ENCODE measurements at places on chromosomes 7 and 10.

- DNase-seq = no peak
These were observed 20.5 kb downstream of the MNX1 start for GRCh38 chr7:156989766-156990535.

- DNase-seq = no peak
These were observed 7.7 kb upstream of the SRGN start for GRCh38 chr10:69080226-69080625.

- DNase-seq = peak; percentile 56
These were observed at the start of gene MTPN for GRCh38 chr7:135977007-135977741. TSS of gene MTPN (minus strand) at chr7:135977359. CDS start at chr7:135977100, 259 bp downstream.

DNA sequence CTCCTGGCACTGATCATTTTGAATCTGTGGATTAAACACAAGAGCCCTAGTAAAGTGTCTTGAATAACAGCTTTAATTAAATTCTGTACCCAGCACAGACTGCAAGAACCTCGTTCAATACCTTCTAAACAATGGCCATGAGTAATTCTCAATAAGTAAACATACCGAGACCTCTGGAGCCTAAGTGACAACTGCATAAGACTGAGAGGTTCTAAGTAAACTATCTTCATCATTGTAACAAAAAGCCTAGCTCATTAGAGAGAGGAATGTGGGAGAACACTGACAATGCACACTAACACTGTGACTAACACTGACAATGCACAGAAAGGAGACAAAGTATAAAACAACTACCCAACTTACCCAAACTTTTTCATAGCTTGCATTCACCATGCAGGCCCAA lies 117.4 kb downstream of the ELAPOR2 start:
- DNase-seq = no peak

- DNase-seq = no peak
These were observed 214.6 kb upstream of the TMEM72 start for GRCh38 chr10:44696496-44696895.

DNA sequence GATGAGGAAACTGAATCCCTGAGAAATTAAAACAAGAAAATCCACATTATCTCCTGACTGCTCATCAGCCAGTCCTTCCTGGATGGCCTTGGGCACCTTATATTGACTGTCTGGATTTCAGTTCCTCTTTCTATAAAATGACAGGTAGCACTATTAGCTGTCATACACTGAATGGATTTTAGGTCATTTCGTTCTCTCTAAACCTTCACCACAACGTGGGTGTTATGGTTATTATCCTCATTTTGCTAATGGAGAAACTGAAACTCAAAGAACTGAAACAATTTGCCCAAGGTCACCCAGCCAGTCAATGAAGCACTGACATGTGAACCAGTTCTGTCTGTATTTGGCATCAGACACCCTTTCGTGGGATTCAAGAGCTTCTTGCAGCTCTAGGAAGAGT lies 193.8 kb downstream of the CYP26A1 start:
- DNase-seq = peak; percentile 39

- DNase-seq = no peak
These were observed 28.5 kb downstream of the ZMIZ1 start for GRCh38 chr10:79097021-79097872.

DNA sequence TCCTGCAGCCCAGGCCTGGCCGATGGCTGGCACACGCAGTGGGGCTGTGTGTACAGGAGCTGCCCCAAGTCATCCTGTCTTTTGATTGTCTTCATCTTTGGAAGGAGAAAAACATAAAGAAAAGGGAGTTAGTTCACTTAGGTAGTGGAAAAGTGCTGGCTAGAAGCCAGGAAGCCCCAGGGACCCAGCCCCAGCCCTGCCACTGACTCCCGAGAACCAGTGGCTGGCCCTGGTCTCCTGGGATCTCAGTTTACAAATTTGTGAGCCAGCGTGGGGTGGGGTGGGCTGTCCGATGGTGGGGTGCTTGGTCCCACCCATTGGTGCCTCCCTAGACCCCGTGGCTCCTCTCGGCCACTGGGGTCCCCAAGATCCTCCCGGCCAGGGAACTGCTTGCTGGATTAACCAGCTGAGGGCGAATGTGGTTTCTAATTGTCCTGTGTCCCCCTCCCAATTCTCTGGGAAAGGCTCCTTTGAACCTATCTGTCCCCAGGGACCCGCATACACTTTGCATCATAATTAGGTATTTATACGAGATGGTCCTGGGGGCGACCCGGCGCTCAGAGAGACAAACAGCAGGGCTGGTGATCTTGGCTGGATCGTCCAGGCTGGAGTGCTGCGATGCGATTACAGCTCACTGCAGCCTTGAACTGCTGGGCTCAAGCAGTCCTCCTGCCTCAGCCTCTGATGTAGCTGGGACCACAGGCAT lies 16.3 kb upstream of the CHST12 start:
- no peak for DNase-seq

DNA sequence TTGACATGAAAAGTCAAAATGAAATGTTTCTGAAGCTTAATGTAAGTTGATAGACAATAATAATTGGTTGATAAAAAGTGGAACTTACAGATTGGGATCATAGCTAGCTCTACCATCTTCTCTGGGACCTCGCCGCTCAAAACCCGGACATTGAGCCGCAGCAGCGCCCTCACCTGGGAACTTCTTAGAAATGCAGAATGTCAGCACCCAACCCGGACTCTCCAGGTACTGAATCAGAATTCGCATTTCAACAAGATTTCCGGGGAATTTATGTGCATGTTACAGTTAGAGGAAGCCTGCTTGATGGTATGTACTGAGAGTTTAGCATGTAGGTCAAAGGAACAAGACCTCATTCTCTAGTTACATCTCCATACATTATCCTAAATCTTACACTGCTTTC lies 36.7 kb upstream of the ABLIM1 start:
- DNase-seq = peak; percentile 22

DNA sequence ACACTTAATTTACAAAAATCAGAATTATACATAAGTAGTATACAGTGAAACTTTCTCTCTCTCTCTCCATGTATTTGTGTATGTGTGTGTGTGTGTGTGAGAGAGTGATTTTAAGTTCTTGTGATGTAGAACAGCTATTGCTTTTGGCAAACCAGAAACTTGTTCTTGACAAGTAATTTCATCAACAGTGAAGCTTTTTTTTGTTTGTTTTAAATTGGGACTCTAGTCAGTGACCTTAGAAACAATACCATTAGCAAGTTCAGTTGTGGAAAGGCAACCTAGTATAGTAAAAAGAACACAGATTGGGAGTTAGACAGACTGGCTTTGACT lies 319.1 kb downstream of the PTEN start:
- DNase-seq = no peak

DNA sequence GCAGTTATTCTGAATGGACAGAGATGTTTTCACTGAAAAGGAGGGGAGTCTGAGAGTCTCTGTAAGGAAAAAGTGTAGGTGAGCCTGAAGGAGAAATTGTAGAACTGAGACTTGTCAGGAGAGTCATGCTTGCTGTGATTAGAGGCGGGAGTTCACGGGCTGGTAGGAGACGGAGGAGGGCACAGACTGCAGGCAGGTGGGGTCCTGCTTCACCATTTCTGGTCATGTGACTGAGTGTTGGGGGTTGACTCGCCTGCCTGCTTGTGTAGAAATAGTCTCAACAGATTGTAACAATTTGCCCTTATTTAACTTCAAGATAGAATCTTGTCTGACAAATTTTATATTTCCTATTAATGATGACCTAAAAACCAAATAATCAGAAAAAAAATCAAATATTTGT lies 70.3 kb downstream of the OGDH start:
- DNase-seq = no peak

GRCh38 chr10:50540826-50541122 lies 83.0 kb downstream of the SGMS1 start:
- no peak for DNase-seq

DNA sequence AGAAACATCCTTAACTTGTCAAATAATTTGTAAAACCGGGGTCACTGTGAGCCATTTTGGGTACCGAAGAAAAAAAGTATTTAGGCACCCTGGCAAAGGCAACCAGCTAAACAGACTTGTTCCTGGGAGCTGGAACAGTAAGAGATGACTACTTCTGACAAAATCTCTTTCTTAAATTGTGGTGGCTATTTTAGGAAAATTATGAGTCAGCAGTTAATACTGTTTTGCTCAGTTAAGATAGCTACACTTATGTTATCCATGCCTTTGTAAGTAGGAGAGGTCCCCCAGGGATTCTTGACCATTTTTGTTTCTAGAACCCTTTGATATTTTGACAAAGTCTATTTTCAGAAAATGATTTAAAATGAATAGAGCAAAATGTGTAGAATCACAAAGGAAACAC lies 68.7 kb downstream of the TAX1BP1 start:
- no peak for DNase-seq

DNA sequence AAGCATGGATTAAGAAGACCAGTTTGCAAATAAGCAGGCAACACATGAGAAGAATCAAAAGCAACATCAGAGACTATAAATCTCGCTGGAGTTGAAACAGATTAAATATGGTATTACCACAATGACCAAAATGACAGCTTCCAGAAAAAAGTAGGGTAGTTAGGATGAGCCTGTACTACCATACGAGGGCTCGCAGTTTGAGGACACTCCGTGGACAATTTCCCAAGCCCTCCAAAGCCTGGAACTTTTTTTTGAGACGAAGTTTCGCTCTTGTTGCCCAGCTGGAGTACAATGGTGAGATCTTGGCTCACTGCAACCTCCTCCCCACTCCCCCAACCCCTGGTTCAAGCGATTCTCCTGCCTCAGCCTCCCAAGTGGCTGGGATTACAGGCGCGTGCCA lies 1.0 kb downstream of the LRRC17 start:
- DNase-seq = no peak
